ENCODE measurements at places on chromosomes 7 and 10. TPM values are rescaled to one million over a fixed set of nuclear protein-coding genes. Genes with fewer than 3 reads are reported as not detected.

The HGF gene
- total RNA-seq = 194 TPM

The TDRD1 gene
- total RNA-seq = 0.45 TPM

The RET gene
- total RNA-seq = 0.27 TPM

The EIF5AL1 gene
- total RNA-seq = 1.5 TPM

The HOXA5 gene
- 2.4 TPM for total RNA-seq

The HKDC1 gene
- 0.16 TPM for total RNA-seq

The CLRN3 gene
- total RNA-seq = not detected

The MAT1A gene
- total RNA-seq = not detected

The CFAP69 gene
- 6.4 TPM for total RNA-seq

The LIPJ gene
- total RNA-seq = 0.09 TPM

The COL17A1 gene
- 2.3 TPM for total RNA-seq

The PKD1L1 gene
- under 0.01 TPM for total RNA-seq
